ENCODE measurements at places on chromosomes 5 and 9. TPM values are rescaled to one million over a fixed set of nuclear protein-coding genes. Genes with fewer than 3 reads are reported as not detected.

STKLD1 gene
- total RNA-seq: not detected

CDK5RAP2 gene
- total RNA-seq: 15.3 TPM

MLANA gene
- total RNA-seq: not detected

DMRTA1 gene
- 2.4 TPM for total RNA-seq

SPINK6 gene
- total RNA-seq: 10.8 TPM

PRXL2C gene
- 5.5 TPM for total RNA-seq

PANK3 gene
- total RNA-seq: 37.5 TPM

GTF3C4 gene
- total RNA-seq: 11.8 TPM

TICAM2 gene
- total RNA-seq: 0.56 TPM

SPOCK1 gene
- total RNA-seq: 16.4 TPM

SIT1 gene
- not detected for total RNA-seq

CEP78 gene
- 19.3 TPM for total RNA-seq

APBA1 gene
- 0.65 TPM for total RNA-seq

FOXD4L4 gene
- 0.19 TPM for total RNA-seq

MEIKIN gene
- total RNA-seq: not detected

KIAA0825 gene
- total RNA-seq: 2.0 TPM

GARIN3 gene
- total RNA-seq: not detected

SARDH gene
- 0.21 TPM for total RNA-seq

ANKRD31 gene
- total RNA-seq: 0.09 TPM

CARTPT gene
- not detected for total RNA-seq

AJM1 gene
- 2.0 TPM for total RNA-seq

LIX1 gene
- not detected for total RNA-seq

ORM2 gene
- total RNA-seq: not detected

TMEFF1 gene
- 0.99 TPM for total RNA-seq

ABL1 gene
- 30.5 TPM for total RNA-seq

ACOT12 gene
- not detected for total RNA-seq

GPR21 gene
- 0.28 TPM for total RNA-seq

MATR3 gene
- total RNA-seq: 151 TPM

LCNL1 gene
- not detected for total RNA-seq

GMCL2 gene
- total RNA-seq: not detected

PLEKHG4B gene
- total RNA-seq: under 0.01 TPM

TEX48 gene
- total RNA-seq: not detected

TAS2R1 gene
- total RNA-seq: not detected

CTSV gene
- total RNA-seq: 45.5 TPM

PTGR1 gene
- 82.1 TPM for total RNA-seq

AP3S1 gene
- 87.0 TPM for total RNA-seq

ABO gene
- 0.42 TPM for total RNA-seq

WHRN gene
- 3.1 TPM for total RNA-seq

BHMT2 gene
- not detected for total RNA-seq

RANBP3L gene
- total RNA-seq: not detected

DTWD2 gene
- 7.8 TPM for total RNA-seq

CFAP90 gene
- total RNA-seq: not detected

GADD45G gene
- 0.28 TPM for total RNA-seq

C9orf50 gene
- total RNA-seq: not detected

ARSI gene
- total RNA-seq: 3.3 TPM

NRG2 gene
- total RNA-seq: 0.05 TPM

IL3 gene
- total RNA-seq: not detected

SPATA31A3 gene
- not detected for total RNA-seq

GLIPR2 gene
- 1.9 TPM for total RNA-seq

NEUROG1 gene
- not detected for total RNA-seq

CREBRF gene
- 0.65 TPM for total RNA-seq
